ENCODE measurements at places on chromosomes 12 and 14. TPM values are rescaled to one million over a fixed set of nuclear protein-coding genes. Genes with fewer than 3 reads are reported as not detected.

CLEC7A gene
- 1.7 TPM for polyA plus RNA-seq

NRXN3 gene
- 5.9 TPM for polyA plus RNA-seq

PPP1R1A gene
- 58.2 TPM for polyA plus RNA-seq

RERG gene
- polyA plus RNA-seq, result 38.4 TPM

TAS2R31 gene
- polyA plus RNA-seq, result 2.1 TPM

SLC5A8 gene
- polyA plus RNA-seq, result 34.0 TPM

SLC10A1 gene
- 0.24 TPM for polyA plus RNA-seq

CHURC1 gene
- 71.0 TPM for polyA plus RNA-seq

GRCh38 chr12:67758521-67758920 lies 110.0 kb downstream of the DYRK2 start:
- no peak for DNase-seq

DNA sequence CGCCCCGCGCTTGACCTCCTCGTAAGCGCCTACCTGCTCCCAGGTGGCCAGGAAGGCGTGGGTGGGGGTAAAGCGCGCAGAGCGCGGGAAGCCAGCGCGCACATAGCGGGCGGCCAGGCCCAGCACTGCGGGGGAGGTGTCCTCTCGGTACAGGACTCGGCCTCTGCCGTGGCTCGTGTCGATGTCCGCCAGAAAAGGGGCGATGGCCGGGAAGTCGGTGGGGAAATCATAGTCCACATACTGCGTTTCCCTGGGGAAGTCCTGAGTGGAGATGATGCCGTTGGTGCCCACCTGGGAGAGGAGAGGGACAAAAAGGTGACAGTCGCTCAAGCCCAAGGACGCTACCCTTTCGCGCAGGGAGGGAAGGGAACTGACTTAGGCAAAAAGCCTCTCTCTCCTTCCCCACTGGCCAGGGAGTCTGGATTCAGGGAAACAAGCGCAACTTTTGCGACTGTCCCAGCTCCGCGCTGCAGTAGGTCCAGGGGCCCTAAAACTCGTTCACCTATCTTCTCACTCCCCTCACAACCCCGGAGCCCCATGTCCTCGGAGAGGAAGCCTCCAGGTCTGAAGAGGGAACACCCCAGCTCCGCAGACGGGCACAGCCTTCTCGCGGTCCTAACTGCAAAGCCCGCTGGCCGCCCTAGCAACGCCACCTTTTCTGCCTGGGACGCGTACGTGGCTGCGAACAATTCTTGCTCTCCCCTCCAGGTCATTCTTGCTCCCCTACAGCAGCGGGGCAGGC lies 815 bp downstream of the NID2 start:
- DNase-seq, result no peak

- DNase-seq, result no peak
These were observed 29.7 kb downstream of the CHGA start for GRCh38 chr14:92952481-92953298.

GRCh38 chr14:102344485-102344884 lies 18.2 kb downstream of the CINP start:
- DNase-seq, result no peak

GRCh38 chr12:41794336-41794735 lies 350.3 kb downstream of the GXYLT1 start:
- DNase-seq, result no peak

GRCh38 chr14:51628238-51628637 lies 23.5 kb upstream of the FRMD6 start:
- no peak for DNase-seq

Measured in right renal cortex interstitium (tissue), 3 donors.